ENCODE measurements at places on chromosomes 7 and 10.

- no peak for DNase-seq
Measured at GRCh38 chr7:114426824-114427223, 12.2 kb downstream of the FOXP2 start.

- DNase-seq, result no peak
Measured at GRCh38 chr10:17586821-17587234, 30.3 kb downstream of the HACD1 start.

DNA sequence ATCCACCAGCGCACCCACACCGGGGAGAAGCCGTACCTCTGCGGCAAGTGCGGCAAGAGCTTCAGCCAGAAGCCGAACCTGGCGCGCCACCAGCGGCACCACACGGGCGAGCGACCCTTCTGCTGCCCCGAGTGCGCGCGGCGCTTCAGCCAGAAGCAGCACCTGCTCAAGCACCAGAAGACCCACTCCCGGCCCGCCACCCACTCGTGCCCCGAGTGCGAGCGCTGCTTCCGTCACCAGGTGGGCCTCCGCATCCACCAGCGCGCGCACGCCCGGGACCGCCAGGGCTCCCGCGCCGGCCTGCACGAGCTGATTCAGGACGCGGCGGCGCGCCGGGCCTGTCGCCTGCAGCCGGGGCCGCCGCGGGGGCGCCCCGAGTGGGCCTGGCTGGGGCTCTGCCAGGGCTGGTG lies 17.7 kb downstream of the ZNF775 start:
- DNase-seq, result no peak

- no peak for DNase-seq
Measured at GRCh38 chr10:43114743-43115611, 23.3 kb upstream of the CSGALNACT2 start.

- DNase-seq, result no peak
Measured at GRCh38 chr10:14429043-14429700, 98.4 kb upstream of the FRMD4A start.

GRCh38 chr7:79008786-79009185 lies 444.7 kb downstream of the MAGI2 start:
- no peak for DNase-seq

GRCh38 chr10:59805014-59805413 lies 51.8 kb upstream of the MRLN start:
- DNase-seq, result no peak

DNA sequence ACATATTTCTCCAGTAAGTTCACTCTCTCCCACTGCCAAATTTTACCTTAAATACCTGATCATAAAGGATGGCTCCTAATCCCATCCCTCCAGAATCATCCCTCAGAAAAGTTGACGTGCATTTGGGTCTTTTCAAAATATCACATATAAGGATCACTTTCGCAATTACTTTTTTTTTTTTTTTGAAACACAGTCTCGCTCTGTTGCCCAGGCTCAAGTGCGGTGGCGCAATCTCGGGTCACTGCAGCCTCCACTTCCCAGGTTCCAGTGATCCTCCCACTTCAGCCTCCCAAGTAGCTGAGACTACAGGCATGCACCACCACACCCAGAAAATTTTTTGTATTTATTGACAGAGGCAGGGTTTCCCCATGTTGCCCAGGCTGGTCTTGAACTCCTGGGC lies 17.4 kb downstream of the ZCWPW1 start:
- no peak for DNase-seq

GRCh38 chr7:51235593-51236313 lies 80.9 kb downstream of the COBL start:
- DNase-seq, result no peak

- DNase-seq, result no peak
Measured at GRCh38 chr10:132609211-132609610, 71.6 kb downstream of the INPP5A start.

GRCh38 chr7:25989140-25989705 lies 162.8 kb upstream of the NFE2L3 start:
- DNase-seq, result no peak

DNA sequence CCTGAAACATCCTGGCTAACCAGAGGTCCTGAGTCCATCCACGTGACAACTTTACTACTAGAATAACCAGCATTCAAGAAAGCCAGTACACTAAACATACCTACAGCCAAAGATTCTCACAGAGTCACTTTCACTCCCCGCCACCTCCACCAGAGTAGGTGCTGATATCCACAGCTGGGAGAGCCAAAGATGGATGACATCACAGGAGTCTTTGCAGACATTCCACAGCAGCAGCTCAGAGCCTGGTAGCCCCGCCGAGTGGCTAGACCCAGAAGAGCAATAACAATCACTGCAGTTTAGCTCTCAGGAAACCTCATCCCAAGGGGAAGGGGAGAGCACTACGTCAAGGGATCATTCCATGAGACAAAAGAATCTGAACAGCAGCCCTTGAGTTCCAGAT lies 13.5 kb upstream of the ADAM22 start:
- no peak for DNase-seq

DNA sequence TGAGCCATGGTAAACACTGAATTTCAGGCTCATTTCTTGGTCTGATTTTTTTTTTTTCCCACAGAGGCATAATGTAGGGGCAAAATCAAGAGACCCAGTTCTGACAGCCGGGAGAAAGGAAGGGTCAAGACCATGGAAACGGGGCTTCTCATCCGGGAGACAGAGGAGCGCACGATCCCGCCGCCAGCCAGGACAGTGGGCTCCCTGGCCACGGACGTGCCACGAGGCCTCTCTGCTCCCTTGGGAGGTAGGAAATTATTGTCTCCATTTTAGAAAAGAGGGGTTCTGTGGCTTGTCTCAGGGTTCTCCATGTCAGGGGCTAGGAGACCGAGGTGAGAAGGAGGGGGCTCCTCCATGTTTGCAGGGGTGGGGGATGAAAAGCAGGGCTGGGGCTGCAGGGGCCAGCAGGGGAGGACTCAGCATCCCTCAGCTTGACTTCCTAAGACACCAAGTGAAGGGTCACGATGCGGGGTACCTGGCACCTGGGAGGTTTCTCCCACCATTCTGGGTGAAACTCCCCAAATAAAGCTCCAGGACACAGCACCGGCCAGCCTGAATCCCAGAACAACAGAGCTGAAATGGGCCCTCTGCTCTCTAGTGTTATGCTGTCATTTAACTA lies 37.6 kb downstream of the PPIF start:
- DNase-seq, result no peak

GRCh38 chr10:28981007-28981406 lies 303.7 kb downstream of the BAMBI start:
- DNase-seq, result no peak

GRCh38 chr7:130371046-130371445 lies 9.2 kb upstream of the CPA1 start:
- no peak for DNase-seq

DNA sequence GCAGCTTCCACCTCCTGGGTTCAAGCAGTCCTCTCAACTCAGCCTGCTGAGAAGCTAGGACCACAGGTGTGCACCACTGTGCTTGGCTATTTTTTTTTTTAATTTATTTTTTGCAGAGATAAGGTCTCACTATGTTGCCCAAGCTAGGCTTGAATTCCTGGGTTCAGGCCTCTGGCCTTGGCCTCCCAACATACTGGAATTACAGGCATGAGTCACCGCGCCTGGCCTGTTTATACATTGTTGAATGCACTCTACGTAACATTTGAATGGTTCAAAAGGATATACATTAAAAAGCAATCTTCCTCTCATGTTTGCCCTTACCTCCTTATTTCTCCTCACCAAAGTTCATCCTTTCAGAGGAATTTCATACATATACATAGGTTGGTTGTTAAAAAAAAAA lies 7.2 kb upstream of the SNX10 start:
- no peak for DNase-seq

DNA sequence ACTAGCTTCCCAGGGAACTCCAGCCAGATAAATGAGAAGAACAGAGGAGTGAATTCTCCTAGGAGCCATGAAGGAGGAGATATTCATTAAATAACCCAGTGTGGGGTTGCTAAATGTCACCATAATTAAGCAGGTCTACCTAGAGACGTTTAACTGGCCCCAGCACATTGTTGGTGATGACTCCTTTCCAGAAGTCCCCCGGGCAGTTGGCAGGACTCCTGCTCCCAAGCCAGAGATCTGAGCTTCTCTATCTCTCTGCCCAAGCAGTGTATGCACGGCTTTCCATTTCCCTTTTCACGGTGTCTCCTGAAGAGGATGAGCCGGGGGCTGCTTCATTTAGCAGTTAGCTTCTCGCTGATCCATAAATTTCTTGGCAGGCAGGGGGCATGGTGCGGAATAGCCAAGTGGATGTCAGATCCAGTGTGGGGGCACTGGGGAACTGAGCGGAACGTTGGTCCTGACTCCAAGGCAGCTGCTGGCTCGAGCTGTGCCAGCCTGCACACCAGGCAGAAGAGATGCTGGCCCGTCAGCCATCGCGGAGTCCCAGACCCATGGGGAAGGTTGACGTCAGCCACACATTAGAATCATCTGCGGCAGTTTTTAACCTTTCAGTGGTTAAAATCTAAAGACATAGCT lies 142.0 kb upstream of the NPY start:
- DNase-seq, result no peak

DNA sequence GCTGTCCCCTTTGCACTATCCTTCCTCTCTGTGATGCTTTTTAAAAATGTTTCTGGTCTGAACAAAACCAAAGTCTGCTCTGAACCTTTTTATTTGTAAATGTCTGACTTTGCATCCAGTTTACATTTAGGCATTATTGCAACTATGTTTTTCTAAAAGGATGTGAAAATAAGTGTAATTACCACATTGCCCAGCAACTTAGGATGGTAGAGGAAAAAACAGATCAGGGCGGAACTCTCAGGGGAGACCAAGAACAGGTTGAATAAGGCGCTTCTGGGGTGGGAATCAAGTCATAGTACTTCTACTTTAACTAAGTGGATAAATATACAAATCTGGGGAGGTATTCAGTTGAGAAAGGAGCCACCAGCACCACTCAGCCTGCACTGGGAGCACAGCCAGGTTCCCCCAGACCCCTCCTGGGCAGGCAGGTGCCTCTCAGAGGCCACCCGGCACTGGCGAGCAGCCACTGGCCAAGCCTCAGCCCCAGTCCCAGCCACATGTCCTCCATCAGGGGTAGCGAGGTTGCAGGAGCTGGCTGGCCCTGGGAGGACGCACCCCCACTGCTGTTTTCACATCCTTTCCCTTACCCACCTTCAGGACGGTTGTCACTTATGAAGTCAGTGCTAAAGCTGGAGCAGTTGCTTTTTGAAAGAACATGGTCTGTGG lies 11.4 kb upstream of the CSGALNACT2 start:
- no peak for DNase-seq

- DNase-seq, result no peak
Measured at GRCh38 chr10:62992145-62992721, 140.9 kb upstream of the NRBF2 start.

DNA sequence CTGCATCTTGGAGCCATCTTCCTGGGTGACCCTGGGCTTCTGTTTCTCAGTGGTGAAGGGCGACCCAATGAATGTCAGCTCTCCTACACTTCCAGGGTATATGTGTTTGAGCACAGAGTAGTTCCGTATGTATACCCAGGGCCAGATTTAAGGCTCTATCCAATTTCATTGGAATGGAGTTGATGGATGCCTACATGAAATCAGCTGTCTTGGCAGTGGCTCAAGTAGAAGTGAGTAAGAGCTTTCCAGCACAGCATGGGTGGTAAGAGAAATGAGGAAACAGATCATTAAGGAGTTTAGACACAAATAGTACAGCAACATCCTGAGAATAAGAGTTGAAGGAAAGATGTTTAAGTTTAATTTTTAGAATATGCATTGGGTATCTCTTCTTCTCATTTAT lies 433.0 kb downstream of the PAXIP1 start:
- DNase-seq, result no peak

DNA sequence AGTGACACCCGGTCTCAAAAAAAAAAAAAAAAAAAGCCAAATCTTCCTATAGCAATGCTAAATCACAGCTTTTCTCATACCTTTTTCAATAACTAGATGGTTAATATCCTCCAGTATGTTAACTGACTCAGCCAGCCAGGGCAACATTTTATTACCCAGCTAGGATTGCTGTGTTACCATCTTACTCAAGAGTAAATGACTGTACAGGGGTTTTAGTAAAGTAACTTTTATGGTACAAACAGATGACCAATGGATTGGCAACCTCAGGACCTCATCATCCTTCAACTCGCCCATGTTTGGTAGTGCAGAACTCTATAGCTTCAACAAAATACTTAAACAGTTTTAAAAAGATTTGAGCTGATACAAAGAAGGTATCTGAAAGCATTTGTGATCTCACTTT lies 59.5 kb downstream of the HBP1 start:
- DNase-seq, result no peak

- no peak for DNase-seq
Measured at GRCh38 chr7:4486907-4487306, 195.2 kb upstream of the FOXK1 start.

- DNase-seq, result no peak
Measured at GRCh38 chr7:15131661-15132060, 229.1 kb upstream of the DGKB start.

DNA sequence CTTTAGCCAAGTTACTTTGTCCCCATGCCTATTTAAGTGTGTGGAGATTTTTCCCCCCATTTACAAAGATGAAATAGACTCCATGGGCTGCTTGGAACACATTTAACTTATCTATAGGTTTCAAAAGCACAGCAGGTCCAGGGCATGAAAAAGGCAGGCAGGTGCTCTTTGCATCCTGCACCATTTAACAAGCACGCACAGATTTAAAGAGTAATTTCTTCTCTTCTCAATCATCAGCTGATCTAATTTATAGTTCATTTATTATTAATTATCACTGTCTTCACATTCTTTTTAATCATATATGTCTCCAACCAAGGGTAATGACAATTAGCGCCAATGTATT lies 156.8 kb downstream of the CACNA2D1 start:
- no peak for DNase-seq

DNA sequence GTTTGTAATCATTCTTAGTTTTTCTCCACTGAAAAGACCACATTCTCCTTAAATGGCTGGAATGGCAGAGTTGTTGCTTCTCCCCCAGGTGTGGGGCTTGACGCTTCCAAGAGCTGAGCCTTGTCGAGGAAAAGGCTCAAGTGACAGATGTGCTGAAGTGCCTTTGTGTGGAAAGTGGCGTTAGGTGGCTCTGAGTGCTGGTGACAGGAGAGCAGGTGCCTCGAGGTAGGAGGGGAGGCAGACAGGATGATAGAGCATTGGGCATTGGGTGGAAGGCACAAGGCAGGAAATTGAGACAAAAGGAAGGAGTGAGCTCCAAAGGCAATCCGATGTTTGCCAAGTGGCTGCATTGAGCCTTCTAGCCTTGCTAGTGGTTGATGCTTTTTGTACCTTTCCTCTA lies 6.7 kb downstream of the KIAA1217 start:
- DNase-seq, result no peak

GRCh38 chr7:9939176-9939575 lies 1034.5 kb upstream of the PHF14 start:
- DNase-seq, result no peak

DNA sequence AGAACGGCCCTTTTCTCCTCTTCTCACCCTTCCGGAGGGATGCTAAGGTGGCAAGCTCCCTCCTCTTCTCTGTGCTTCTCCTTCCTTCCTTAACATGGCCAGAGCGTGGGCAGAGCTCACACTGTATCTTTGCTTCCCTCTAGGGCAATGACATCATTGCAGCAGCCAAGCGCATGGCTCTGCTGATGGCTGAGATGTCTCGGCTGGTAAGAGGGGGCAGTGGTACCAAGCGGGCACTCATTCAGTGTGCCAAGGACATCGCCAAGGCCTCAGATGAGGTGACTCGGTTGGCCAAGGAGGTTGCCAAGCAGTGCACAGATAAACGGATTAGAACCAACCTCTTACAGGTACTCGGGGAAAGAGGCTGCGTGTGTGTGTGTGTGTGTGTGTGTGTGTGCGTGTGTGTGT lies 36.6 kb downstream of the AP3M1 start:
- no peak for DNase-seq

All from activated T-helper 1 cell treated with Interleukin-2 at 50 U/mL for 16 hours (primary cell).